ENCODE measurements at places on chromosomes 6 and 20.

GRCh38 chr6:1611322-1611571, 1.5 kb downstream of the FOXC1 start:
- DNase-seq, result no peak

DNA sequence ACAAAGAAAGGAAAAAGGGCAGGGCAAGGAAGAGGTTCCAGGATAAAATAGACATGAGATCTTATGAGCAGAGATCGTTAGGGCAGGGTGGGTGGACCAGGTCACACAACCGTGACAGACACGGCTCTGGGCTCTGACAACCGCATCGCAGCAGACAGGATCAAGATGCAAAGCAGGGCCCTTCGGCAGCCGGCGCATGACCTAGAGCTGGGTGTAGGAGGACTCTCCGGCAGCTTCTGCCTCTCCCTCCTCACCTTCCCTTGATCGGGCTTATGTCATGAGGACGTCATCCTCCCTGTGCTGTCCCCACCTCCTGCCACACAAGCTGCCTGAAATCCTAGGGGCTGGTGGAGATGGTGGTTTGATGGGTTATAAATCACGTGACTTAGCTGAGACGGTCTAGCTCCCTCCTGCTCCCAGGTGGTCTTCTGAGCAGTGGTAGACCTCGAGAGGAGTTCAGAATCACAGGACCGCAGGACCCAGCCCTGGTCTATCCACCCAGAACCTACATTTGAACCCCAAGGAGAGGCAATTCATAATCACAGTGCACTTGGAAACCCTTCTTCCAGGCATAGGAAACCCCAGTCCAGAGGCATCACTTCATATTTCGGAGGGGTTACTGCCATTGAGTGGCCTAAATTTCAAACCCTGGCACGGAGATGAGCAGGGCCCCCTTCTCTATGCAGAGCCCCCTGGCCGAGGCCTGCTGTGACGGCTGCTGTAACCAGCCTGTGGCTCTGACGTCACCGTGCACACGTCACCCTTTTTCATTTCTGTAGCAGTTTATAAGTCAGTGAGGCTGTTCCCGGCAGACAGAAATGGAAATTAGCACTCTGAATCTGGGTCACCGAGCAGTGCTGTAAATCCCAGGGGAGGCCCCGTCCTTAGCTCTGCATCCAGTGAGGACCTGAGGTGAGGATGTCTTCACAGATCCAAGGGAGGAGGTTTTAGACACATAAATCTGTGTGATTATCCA, 8.7 kb upstream of the CCR6 start:
- peak; percentile 46 for DNase-seq

DNA sequence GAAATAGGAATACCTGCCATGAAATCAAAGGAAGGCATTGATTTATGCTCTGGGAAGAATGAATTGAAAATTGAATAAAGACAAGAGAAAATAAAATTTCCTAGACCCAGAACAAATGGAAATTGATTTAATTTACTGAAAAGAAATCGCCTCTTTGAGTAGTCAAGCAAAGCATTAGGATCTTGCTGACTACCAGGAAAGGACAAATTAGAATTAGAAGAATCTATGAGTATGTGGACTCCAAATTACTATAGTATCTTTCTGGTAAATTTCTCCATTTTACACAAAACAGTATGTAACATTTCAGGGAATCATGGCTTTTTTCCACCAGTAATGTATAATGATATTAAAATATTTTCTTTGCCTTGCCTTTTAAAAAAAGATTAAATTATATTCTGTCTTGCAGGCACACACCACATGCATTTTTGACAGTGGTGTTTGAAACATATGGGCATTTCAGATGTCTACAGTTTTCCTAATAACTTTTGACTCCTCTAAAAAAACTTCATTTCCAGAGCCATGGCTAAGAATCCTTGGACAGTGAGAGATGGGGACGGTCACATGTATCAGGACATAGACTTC, 768.7 kb upstream of the NRSN1 start:
- DNase-seq, result no peak

DNA sequence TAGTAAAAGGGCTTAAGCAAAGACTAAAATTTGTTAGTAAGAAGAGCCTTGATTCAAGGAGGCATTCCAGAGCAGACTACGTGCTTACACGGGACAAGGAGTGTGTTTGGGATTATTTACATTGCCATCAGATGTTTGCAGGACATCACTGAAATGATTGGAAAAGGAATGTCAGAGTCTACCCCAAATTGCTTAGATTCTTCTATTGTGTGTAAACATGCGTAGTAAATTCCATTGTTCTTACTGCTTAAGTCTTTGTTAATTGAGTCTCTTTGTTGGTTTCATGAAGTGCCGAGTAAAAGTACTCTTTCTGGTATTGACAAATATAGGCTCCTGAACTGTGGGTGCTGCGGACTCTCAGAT, 60.5 kb downstream of the CD83 start:
- DNase-seq, result no peak

DNA sequence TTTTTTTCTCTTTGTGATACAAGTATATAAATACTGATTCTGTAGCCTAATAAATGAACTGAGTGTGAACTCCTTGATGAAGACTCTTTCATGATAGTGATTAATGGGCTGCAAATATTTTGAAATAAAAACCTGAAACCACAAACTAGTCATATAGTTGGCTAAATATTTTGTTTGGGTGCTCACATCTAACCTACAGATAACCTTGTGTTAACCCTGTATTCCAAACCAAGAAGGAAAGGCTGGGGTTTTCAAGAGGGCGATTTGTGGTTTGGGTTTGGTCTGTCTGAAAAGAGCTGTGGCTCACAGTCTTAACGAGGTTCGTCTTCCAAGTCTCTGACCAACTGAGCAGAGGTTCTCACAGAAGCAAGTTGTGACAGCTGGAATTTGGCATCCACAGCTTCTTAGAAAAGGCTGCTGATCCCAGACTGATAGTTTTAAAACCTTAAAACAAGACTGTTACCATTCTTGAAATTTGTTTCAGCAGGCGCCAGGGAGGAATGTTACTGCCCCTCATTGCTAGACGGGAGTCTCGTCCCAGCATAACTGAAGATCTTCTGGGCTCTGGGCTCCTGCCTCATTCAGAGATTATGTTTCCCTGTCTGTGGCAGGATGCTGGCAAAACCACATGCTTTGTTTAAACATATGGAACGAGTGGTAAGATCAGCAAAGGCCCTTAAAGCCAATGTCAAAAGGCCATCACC, 736.4 kb upstream of the MARCKS start:
- no peak for DNase-seq

GRCh38 chr20:20649945-20650344, 62.5 kb downstream of the RALGAPA2 start:
- DNase-seq, result no peak

GRCh38 chr6:33143113-33143770, 49.0 kb downstream of the COL11A2 start:
- no peak for DNase-seq

Measured in stimulated activated naive CD8-positive, alpha-beta T cell treated with anti-CD3 and anti-CD28 coated beads, Interleukin-15, Interleukin-2, amounts not matched to agents 100 U/mL and 50 U/mL, for 24 hours (primary cell).